ENCODE measurements at places on chromosomes 5 and 9. TPM values are rescaled to one million over a fixed set of nuclear protein-coding genes. Genes with fewer than 3 reads are reported as not detected.
A peak's percentile ranks its signal among the peaks of the same experiment; 100 is the strongest.

- H3K4me3 ChIP-seq, result no peak overlapping the region
- H3K27me3 ChIP-seq, result no peaks in the 10 kb centered on the region
- H3K4me1 ChIP-seq, result peaks cover 2% of the 10 kb centered on the region
- no peaks in the 10 kb centered on the region for H3K36me3 ChIP-seq
- no peak overlapping the region for H3K27ac ChIP-seq
- DNase-seq, result no peak
Observed at GRCh38 chr5:148806520-148806931, 19.9 kb upstream of the ADRB2 start.

DNA sequence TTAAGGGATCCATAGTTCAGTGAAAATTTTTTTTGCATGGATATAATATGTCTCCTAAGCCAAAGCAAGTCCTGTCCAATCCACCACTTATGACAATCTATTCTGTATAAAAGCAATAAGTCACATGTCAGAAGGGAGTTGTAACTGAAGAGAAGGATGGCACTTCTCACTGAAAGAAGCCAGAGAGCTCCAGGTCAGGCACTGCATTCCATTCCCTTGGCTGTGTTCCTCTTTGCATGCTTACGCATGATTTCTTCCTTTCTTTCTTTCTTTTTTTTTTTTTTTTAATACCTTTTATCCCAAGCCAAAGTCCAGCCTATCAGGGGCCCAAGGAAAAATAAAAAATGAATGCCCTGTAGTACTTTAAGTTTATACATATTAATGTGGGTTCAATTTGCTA is 39.8 kb downstream of the MAMDC2 start:
- DNase-seq, result no peak
- no peak overlapping the region for H3K4me3 ChIP-seq
- no peaks in the 10 kb centered on the region for H3K4me1 ChIP-seq
- H3K27me3 ChIP-seq, result no peaks in the 10 kb centered on the region
- H3K36me3 ChIP-seq, result no peaks in the 10 kb centered on the region

DNA sequence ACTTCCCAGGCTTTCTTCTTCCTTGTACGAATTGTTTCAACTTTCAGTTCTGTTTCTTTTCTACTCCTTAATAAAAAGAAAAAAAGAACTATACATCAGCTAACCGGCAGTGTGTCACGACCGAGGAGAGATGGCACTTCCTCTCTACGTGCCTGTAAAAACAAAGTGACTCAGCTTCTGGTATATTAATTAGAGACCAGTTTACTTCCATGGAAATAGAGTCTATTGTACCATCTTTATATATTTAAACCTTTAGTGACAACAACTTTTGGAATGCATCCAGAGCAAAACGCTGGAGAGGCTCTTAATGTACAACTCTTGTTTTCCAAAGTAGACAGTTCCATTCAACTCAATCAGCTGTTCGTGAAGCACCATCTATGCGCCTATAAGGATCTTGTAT is 94.5 kb upstream of the LIFR start:
- no peak for DNase-seq
- H3K36me3 ChIP-seq, result peaks cover 4% of the 10 kb centered on the region

DNA sequence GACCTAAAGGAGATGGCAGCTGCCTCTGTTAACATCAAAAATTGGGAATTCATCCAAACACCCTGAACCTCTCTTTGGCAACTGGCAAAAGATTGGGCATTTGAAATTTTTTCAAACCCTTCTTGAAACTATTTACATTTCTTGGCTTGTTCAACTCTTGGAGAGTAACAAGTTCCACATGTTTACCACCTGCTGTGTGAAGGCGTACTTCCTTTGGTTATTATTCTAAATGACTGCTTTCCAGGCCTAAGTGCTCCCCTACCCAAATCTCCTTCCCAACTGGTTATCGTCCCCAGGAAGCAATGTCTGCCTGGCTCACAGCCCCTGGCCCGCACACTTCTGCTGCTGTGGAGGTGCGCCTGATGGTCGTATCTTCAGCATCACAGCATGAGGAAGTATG is 422.7 kb downstream of the DMAC1 start:
- no peaks in the 10 kb centered on the region for H3K4me1 ChIP-seq
- peaks cover 3% of the 10 kb centered on the region for H3K27me3 ChIP-seq
- DNase-seq, result no peak
- no peak overlapping the region for H3K4me3 ChIP-seq
- no peaks in the 10 kb centered on the region for H3K36me3 ChIP-seq
- no peak overlapping the region for H3K27ac ChIP-seq

- H3K27me3 ChIP-seq, result peaks cover 9% of the 10 kb centered on the region
- no peak for DNase-seq
- H3K4me3 ChIP-seq, result peak overlapping the region; percentile 89
- no peaks in the 10 kb centered on the region for H3K36me3 ChIP-seq
- H3K4me1 ChIP-seq, result peaks cover 8% of the 10 kb centered on the region
Observed at GRCh38 chr9:111481885-111482636, 2.1 kb downstream of the ECPAS start.

The ITGA2 gene
- not detected for total RNA-seq

The STK32A gene
- 3.2 TPM for total RNA-seq

The ZBTB6 gene
- 10.2 TPM for total RNA-seq

The GRIA1 gene
- total RNA-seq, result not detected

The PTGER4 gene
- not detected for total RNA-seq

The RFX3 gene
- total RNA-seq, result 61.6 TPM

GRCh38 chr5:34450338-34450737 is 205.8 kb upstream of the RAI14 start:
- H3K4me3 ChIP-seq, result no peak overlapping the region
- no peaks in the 10 kb centered on the region for H3K4me1 ChIP-seq
- peaks cover 4% of the 10 kb centered on the region for H3K27me3 ChIP-seq
- no peak overlapping the region for H3K27ac ChIP-seq
- no peak for DNase-seq
- no peaks in the 10 kb centered on the region for H3K36me3 ChIP-seq

The TPM2 gene
- total RNA-seq, result 188 TPM

- peak overlapping the region; percentile 79 for H3K4me3 ChIP-seq
- H3K27me3 ChIP-seq, result peaks cover 2% of the 10 kb centered on the region
- no peaks in the 10 kb centered on the region for H3K4me1 ChIP-seq
Observed at GRCh38 chr9:136117916-136118319, 757 bp downstream of the TMEM250 start.

The MEF2C gene
- total RNA-seq, result 24.1 TPM

GRCh38 chr5:122420091-122420490 is 108.1 kb downstream of the SNCAIP start:
- H3K4me1 ChIP-seq, result peaks cover 21% of the 10 kb centered on the region
- no peaks in the 10 kb centered on the region for H3K36me3 ChIP-seq
- peaks cover 3% of the 10 kb centered on the region for H3K27me3 ChIP-seq
- no peak overlapping the region for H3K4me3 ChIP-seq
- DNase-seq, result no peak

DNA sequence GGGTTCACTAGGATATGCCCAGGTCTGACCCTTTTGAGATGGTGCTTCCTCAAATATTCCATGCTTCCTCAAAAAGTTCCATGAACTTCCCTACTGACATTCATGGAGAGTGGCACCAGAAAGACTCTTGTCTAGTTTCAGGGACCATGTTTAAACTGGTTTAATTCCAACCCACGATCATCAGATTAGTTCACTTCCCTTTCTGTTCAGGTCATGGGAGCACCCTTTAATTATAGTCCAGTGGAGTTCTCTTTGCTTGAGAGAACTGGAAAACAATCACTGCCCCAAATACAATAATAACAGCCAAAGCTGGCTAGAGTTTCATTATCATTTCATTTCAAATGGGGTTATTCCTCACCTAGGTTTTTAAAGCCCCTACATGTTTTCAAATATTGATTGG is 9.7 kb upstream of the ERBIN start:
- peaks cover 3% of the 10 kb centered on the region for H3K27me3 ChIP-seq
- H3K4me3 ChIP-seq, result no peak overlapping the region
- H3K4me1 ChIP-seq, result no peaks in the 10 kb centered on the region

The PDLIM4 gene
- total RNA-seq, result 81.6 TPM

The GLRA1 gene
- total RNA-seq, result 0.22 TPM

The SPATA6L gene
- total RNA-seq, result 0.59 TPM

The MARVELD2 gene
- total RNA-seq, result 1.6 TPM

GRCh38 chr5:116738239-116738614 is 163.6 kb upstream of the SEMA6A start:
- H3K4me1 ChIP-seq, result peaks cover 11% of the 10 kb centered on the region
- DNase-seq, result no peak
- H3K4me3 ChIP-seq, result no peak overlapping the region
- peaks cover 1% of the 10 kb centered on the region for H3K27me3 ChIP-seq
- H3K36me3 ChIP-seq, result no peaks in the 10 kb centered on the region
- H3K27ac ChIP-seq, result no peak overlapping the region

The CLINT1 gene
- total RNA-seq, result 38.0 TPM

Data from glutamatergic neuron (in vitro differentiated cells).